ENCODE measurements at places on chromosomes 11 and 22.

DNA sequence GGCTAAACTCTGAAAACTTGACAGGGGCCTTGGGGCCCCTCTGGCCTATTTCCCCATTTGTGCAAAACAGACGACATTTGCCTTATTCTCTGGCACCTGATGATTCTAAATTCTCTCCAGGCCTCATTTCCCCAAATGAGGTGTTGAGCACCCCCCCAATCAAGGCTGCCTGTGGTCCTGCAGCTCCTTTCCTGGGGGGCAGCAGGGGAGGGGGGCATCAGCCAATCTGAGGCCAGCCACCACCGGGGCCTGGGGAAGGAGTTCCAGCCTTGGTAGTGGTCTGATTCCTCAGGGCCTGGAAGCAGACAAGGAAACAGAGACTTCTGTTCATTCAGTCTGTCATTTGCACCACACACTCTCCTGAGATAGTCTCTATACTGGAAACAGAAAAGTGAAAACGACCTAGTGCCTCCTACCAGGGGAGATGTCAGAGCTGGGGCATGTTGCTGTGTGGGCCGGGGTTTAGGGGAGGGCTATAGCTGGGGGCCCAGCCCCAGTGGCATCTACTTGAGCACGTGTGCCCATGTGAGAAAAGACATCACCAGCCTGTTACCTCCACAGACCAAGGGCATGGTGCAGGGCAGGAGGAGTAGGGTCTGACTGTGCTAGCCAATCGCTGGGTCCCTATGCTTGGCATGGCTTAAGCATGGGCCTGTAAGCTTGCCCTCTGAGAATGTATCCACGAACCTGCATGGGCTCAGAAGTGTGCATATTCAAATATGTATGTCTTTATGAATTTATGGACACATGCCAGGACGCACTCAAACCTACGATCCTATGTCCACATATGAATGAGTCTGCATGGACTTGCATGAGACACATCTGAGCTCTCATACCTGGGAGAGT, 1.8 kb upstream of the TPBGL start:
- DNase-seq, result no peak

GRCh38 chr11:1947592-1948237, 583 bp downstream of the MRPL23 start:
- no peak for DNase-seq

- no peak for DNase-seq
Measured at GRCh38 chr11:3221408-3222002, 2.9 kb upstream of the MRGPRG start.

GRCh38 chr22:37589636-37590035, 9.7 kb upstream of the LGALS2 start:
- no peak for DNase-seq

DNA sequence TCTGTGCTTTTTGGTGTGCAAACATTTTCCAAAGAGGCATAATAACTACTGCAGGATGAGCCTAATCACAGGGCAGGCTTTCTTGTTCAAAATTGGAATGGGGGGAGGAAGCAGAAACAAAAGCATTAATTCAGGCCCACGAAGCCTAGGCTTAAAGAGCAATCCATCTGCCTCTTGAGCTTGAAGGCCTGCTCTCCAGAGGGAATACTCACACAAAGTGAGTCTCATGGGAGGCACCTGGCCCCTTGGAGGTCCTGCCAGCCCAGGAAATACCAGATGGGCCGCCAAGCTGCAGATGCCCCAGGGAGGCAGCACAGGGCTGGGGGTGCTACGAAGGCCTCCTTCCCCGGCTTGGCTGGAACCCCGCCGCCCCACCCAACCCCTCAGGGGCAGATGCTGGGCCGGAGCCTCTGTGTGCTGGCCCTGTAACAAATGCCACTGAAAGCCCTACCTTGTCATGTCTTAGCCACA, 39.3 kb upstream of the COMT start:
- no peak for DNase-seq

All from left ventricle myocardium inferior (tissue), 1 donor.